ENCODE measurements at places on chromosomes 2 and 18.

DNA sequence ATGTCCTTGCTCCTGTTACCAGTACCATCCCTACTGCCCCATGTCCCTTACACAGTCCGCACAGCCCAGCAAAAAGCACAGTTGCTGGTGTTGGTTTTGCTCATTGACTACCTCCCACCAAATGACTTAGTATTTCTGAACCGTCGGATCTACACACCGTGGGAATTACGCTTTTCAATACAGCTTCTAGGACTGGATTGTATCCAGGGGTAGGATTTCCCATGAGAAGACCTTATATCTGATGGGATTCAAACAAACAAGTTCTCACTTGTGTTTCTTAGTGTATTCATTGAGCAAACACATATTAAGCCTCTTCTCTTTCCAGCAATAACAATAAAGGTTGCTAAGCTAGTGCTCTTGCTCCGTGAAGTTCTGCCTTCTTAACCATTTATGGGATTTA is 25.8 kb downstream of the TRAPPC12 start:
- no peak for DNase-seq

- DNase-seq, result peak; percentile 84
These were observed 16.4 kb upstream of the MARCHF7 start for GRCh38 chr2:159695795-159696448.

DNA sequence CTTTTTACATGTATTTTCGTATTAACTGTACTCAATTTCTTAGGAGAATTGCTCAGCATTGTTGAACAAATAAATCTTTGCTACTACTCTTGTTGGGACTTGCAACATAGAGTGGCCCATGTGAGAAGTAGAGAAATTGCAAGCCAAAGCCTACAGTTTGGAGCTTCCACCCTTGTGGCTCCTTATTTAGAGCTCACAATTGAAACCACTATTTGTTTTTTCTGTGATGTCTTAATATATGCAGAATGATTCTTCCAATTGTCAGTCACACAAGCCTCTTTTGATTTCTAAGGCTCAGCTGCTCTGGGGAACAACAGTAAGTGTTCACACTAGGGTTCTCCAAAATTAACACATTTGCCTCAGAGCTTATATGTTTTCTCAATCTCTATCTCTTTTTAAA is 60.2 kb upstream of the GALNT13 start:
- DNase-seq, result no peak

DNA sequence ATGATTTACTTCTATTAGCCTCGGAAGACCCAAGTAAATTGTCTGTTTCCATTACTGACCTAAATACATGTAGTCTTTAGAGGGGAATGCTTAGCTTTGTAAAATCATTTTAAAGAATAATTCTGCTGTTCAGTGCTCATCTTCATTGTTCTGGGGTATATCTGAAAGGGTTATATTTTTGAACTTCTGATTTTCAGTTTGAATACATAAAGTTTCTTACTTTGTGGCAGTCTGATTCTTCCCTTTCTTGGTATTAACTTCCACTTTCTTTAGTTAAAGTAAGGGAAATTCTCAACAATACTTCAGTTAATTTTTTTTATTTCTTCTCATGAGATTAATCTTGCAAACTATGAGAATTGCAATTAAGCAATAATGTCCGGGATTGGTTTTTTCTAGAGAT is 148.4 kb downstream of the DOCK10 start:
- DNase-seq, result no peak

- DNase-seq, result no peak
These were observed 1265.5 kb upstream of the ACVR2A start for GRCh38 chr2:146579147-146579930.

GRCh38 chr2:28282248-28282647 is 110.4 kb upstream of the FOSL2 start:
- no peak for DNase-seq

DNA sequence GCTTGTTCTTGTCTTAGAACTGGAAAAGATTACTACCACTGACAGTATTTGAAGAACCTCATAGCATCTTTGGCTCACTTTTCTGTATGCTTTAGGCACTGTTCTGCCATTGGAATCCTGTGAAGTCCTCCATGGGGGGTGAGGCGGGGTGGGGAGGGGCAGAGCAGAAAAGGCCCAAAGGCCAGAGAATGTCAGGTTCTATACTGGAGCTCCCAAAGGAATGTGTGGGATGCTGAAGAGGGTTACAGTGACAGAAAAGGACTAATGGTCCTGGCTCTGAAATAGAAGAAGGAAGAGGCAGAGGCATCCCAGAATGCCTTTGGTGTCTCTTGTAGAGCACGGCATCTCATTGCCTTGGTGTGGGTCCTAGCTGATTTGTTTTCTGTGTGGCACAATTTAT is 141.9 kb downstream of the HAUS1 start:
- no peak for DNase-seq

DNA sequence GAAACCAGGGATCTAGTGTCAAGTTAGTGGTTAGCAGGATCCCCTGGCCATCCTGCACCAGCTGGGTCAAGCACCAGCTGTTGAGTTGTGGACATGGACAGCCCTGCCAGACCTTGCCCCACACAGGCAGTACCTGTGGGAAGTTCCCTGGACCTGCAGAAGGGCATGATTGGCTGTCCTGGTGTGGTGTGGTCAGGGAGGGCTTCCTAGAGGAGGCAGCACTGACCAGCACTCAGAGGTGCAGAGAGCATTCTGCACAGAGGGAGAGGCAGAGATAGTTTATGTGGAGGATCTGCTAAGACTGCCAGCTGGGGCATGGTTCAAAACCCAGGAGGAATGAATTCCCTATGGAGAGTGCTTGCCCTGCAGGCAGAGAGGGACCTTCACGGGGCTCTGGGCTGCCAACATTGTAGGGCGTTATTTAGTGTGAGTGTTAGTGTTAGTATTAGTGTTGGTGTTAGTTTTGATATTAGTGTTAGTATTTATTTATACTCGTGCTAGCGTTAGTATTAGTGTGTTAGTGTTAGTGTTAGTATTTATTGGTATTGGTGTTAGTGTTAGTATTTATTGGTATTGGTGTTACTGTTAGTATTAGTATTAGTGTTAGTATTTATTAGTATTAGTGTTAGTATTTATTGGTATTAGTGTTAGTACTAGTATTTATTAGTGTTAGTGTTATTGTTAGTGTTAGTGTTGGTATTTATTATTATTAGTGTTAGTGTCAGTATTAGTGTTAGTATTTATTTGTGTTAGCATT is 31.9 kb downstream of the TWIST2 start:
- no peak for DNase-seq

DNA sequence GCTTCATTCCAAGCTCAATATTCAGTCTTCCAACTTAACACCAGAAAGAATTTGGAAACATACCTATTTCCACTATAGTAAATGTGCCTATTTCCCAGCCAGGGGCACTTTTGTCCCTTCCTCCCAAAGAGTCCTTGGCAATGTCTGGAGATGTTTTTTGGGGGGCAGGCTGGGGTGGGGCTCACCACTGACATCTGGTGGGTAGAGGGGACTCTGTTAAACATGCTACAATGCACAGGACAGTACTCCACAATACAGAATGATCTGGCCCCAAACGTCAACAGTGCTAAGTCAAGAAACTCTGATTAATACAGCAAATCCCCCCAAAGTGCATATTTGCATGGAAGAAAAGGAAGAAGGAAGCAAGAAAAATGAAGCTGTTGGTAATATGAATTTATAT is 61.7 kb downstream of the SMIM21 start:
- no peak for DNase-seq

DNA sequence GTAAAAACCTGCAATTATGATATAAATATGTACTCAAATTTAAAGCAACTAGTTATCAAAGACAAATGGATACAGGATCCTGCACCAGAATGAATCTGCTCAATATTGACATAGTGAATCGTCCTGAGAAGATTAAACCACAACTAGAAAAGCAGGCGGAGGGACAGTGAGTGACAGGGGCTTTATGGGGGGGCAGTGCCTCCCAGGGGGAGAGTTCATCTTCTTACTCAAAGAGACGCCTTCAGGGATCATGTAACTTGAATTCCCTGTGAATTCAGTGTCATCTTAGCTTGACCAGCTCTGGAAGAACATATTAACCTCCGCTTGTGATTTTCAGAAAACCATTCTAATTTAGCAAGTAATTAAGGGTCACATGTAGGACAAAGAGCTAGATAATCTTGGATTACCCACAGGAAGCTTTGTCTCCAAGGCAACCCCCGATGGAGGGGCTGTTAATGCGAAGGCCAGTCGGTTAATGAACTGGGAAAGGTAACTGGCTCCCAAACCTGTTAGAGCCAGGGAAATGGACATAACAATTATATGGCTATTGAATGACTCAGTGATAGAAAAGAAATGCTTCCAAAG is 17.4 kb upstream of the LMAN1 start:
- no peak for DNase-seq

DNA sequence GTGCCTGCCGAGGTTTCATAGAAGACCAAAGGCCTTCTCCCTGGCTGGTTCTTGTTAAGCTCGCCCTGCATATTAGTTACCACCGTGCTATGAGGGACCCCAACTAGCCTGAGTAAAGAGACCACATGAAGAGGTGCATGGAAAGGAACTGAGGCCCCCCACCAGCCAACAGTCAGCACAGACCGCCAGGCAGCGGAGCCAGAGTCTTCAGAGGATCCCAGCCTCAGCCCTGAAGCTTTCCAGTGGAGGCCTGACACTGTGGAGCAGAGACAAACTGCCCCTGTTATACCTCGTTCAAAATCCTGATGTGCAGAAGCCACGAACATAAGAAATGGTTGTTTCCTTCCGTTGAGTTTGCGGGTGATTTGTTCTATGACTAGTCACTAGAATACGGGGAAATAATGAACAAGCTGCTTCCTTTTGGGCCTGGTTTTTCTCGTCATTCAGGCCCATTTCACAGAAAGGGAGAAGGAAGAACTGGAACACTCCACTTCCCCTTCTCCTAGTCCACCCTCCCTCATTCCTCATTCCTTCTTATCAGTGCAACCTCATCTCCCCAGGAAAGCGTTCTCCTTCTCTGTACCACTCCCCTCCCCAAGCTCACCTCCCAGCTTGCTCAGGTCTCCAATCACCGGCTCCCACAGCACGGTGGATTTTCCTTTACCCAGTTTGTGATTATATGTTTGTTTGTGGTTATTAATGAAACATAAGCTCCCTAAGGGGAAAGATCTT is 3.0 kb upstream of the GLI2 start:
- DNase-seq, result no peak

DNA sequence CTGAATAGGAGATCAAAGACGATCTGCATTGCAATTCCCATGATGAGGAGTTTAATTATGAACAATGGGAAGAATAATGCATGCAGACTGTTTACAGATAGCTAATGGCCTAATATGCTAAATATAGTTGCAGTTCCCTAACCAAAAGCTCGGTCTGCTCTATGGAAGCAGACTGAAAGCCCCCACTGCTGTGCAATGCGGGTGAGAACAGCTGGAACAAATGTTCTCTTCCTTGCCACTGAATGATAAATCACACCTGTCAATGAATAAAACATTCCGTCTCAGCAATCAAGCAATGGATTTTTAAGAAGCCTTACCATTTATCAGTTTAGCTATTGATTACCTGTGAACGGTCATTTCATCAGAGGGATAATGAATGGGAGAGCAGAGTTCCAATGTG is 704.5 kb upstream of the RAB6C start:
- DNase-seq, result no peak

DNA sequence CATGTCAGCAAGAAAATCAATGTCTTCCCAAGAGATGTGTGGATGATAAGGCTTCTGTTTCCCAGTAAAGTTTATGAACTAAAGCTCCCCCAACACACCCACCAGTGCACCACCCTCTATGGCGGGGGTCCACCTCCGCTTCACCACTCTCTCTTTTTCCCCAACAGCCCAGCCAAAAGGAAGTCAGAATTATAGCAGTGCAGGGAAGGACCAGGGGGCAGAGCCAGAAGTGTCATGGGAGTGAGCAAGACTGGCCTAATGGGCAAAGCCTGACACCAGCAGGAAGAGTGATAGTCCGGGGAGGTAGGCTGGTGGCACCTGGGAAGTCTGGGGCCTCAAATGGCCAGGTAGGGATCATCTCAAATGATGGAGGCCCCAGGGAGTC is 167.7 kb downstream of the ZFP36L2 start:
- no peak for DNase-seq

GRCh38 chr2:71938659-71939587 is 208.7 kb downstream of the CYP26B1 start:
- DNase-seq, result no peak

DNA sequence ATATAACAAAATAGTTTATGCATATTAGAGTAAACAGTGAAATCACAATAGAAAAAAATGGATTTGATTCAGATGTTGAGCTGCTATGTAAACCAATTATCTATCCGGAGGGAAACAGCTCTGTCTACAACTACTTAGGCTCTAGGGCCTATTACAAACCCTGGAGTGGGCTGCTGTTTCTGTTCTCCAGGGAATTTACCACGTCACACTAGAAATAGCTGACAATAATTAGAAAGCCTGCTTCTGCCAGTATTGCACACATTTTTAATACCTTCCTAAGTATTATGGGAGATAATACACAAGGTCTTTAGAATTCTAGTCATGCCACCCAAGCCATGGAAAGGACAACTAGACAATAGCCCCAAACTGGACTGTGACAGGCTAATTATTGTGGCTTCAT is 411.1 kb downstream of the FIGN start:
- no peak for DNase-seq

GRCh38 chr2:196478588-196478987 is 160.9 kb upstream of the CCDC150 start:
- no peak for DNase-seq

DNA sequence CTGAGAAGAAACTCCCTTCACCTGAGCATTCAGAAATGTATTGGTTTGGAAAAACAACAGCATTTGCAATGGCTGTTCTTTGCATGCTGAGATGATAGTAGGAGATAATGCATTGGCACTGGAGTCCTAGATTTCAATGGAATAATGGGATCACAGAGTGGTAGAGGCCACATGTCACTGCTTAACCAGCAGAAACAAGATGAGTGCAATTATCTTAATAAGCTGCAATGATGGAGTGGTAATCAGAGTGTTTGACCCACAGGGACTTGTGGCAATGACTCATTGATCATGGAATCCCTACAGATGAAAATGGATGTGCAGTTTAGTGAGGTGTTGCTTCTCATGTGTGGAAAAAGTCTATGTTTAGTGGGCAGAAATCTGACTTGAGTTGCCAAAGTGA is 218.8 kb upstream of the ZEB2 start:
- no peak for DNase-seq

- no peak for DNase-seq
These were observed 968.7 kb upstream of the ZEB2 start for GRCh38 chr2:145488571-145488970.

DNA sequence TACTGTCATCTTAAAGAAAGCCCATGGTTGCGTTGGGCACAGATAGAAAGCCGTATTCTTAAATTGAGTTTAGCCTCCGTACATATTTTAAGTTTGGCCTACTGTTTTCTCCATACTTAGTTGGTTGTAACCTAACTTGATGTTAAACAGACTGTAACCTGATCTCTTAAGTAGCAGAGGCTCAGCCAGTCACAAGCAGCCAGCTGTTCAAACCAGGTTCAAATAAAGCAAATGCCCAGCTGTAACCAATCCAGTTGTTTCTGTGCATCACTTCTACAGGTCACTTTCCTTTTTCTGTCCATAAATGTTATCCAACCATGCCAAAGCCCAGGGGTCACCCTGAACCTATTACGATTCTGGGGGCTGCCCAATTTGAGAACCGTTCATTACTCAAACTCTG is 10.0 kb upstream of the THADA start:
- DNase-seq, result no peak

All from Kasumi-1 (cell line).